ENCODE measurements at places on chromosomes 7 and 10.

GRCh38 chr7:79281426-79281825, 172.0 kb downstream of the MAGI2 start:
- DNase-seq: peak; percentile 30

- DNase-seq: no peak
These were observed 9.2 kb upstream of the IL6 start for GRCh38 chr7:22717760-22718159.

- DNase-seq: no peak
These were observed 7.4 kb downstream of the YWHAG start for GRCh38 chr7:76351372-76351771.

GRCh38 chr10:4723860-4724259, 102.1 kb upstream of the AKR1E2 start:
- no peak for DNase-seq

- no peak for DNase-seq
These were observed 851 bp downstream of the AKR1E2 start for GRCh38 chr10:4826792-4827324.

DNA sequence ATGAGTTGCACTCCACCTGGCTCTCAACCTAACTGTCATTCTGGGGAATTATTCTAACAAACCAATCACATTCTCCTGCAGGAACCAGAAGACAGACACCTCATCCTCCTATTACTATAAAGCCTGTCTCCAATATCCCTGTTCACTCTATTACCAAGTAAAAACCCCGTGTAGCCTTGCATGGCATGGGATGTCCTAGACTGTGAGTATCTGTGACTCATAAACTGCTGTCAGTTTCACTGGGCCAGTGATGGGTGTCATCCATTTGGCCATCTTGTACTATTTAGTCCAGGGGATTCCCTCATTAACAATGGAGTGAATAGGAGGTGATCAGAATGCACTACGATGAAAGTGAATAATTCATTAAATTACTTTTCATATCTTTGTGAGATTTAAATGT, 608.7 kb downstream of the DNAJB9 start:
- DNase-seq: no peak

DNA sequence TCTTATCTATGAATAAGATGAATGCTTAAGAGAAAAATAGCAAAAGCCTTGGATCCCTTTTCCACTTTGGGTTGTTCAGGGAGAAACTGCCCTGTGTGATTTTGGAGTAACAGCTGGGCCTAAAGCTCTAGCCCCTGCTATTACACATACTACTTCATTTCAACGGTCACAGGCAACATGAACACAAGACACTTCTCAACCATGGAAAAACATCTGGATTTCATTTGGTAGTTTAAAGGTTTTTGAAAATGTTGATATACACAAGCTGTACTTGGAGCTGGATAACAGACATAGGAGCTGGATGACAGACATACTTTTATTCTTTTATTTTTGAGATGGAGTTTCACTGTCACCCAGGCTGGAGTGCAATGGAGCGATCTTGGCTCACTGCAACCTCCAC, 2.7 kb upstream of the CHUK start:
- DNase-seq: no peak

GRCh38 chr10:17415046-17415658, 39.2 kb downstream of the ST8SIA6 start:
- no peak for DNase-seq

GRCh38 chr10:128161031-128161430, 34.8 kb upstream of the MKI67 start:
- DNase-seq: no peak

GRCh38 chr10:90614631-90615030, 243.2 kb downstream of the HTR7 start:
- DNase-seq: no peak

GRCh38 chr7:41351091-41351490, 351.8 kb downstream of the INHBA start:
- DNase-seq: no peak

- peak; percentile 22 for DNase-seq
These were observed 631 bp downstream of the HPS6 start for GRCh38 chr10:102065561-102066398.

DNA sequence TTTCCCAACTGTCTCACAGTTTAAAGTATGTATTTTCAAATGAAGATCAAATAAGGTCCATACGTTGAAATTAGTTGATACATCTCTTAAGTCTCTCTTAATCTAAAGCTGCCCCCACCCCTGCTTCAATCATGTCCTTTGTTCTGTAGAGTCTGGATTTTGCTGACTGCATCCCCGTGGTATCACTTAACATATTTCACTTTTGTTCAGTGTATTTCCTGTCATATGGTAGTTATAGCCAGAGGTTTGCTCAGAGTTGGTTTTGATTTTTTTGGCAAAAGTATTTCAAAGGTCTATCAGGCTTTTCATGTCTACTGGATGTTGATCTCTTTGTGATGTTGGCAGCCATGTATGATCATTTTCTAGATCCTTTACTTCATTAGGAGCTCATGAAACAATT, 54.4 kb upstream of the ARID5B start:
- no peak for DNase-seq

GRCh38 chr10:114323023-114323422, 81.3 kb downstream of the AFAP1L2 start:
- DNase-seq: no peak

GRCh38 chr7:8442051-8442813, 8.8 kb downstream of the NXPH1 start:
- DNase-seq: no peak

Data from fibroblast of pulmonary artery (primary cell).